ENCODE measurements at places on chromosomes 2 and 18.

DNA sequence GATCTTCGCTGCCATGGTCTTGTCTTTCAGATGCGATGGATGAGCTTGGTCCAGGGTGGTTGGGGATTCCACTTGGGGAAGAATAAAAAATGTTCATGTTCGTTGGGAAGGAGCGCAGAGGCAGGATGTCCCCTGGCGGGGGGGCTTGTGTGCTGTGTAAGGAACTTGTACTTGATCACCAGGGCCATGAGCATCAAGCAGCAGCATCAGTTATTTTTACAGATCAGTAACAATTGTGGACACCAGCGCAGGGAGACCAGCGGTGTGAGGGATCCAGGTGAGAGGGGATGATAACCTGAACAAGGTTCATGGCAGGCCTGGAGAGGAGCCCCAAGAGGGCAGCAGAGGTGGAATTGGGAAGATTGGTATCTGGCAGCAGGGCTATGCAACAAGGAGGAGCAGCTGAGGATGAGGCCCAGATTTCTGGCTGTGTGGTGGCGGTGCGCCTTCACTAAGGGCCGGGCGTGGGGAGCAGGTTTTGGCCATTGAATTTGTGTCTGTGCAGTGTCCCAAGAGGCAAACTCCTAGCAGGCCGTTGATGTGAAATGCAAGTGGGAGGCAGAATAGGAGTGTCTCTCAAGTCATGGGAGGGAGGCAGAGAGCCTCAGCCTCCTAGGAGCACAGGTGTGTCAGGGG lies 3.9 kb downstream of the CNNM3 start:
- no peak for DNase-seq

DNA sequence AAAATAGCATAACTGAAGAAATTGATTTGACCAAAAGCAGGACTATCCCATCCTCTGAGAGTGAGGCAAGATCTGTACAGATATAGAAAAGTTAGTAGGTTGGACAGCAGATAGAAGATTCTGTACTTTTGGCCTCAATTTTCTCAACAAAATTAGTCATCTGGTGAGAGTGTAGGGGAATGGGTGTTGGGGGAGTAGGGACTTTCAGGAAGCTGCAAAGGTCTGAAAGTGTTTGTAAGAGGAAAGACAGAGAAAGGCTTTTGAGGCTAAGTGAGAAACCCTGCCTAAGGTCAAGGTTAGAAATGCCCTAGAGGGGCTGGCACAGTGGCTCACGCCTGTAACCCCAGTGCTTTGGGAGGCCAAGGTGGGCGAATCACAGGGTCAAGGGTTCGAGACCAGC lies 40.3 kb downstream of the DAPL1 start:
- DNase-seq, result no peak

DNA sequence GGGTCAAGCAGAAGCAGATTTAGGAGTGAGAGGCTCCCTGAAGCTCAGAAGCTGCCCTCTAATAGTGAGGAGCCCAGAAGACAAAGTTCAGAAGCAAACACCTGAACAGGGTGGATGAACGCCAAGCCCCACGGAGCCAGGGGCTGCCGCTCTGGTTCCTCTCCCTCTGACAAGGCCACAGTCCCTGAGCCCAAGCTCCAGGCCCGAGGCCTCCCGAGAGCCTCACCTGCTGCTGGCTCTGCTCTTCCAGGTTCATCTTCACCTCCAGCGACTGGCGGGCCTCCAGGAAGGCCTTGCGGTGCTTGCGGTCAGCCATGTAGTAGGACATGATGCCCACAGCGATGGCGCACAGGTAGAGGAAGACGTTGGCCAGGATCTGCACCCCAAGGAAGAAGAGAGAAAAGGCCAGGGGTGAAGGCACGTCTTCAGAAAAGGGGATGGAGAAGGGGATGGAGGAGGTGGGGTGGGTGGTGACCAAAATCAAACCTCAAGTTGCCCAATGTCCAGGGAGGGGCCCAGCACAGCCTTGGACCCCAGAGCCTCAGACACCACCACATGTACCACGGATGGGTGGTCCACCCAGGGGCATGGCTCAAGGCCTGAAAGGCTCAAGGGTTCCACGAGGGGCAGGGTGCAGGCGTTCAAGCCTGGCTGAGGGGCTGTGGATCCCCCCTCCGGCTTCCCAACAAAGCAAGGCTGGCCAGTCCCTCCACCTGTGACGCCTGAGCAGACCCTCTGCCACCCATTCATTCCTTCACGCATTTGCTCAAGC lies 47.5 kb downstream of the ADCY3 start:
- DNase-seq, result no peak

GRCh38 chr2:124478761-124479160 lies 453.7 kb downstream of the CNTNAP5 start:
- no peak for DNase-seq

DNA sequence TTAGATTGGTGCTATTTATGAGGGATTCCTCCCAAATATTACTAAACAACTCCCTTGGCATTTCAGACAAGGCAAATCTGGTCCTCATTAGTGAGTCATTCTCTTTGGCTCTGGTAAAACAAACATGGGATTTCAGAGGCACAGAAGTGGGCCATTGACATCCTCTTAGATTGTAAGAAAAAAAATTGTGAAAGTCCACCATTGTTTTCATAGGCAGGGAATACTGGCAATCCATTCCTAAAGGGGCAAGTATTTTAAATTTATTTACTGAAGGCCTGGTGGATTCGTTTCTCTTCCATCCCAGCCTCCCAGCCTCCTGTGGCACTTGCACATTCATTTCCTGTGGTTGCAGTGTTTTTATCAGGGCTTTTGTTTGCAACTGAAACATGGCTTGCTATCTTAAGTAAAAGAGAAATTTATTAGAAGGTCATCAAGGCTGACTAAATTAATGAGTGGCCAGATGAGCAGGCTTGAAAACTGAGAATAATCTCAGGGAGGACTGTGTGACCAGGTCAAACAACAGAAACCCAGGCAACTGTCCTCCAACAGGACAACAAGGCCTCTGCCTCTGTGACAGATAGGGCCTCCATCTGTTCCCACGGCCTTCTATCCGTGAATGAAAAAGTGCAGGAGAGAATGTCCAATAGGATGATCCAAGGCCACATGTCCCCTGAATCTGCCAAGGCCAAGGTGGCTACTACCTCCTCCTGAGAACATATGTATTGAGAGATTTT lies 23.1 kb upstream of the TNFAIP6 start:
- DNase-seq, result no peak

GRCh38 chr2:236551471-236552211 lies 18.0 kb upstream of the ACKR3 start:
- no peak for DNase-seq

- DNase-seq, result no peak
These were observed 190.7 kb downstream of the INSIG2 start for GRCh38 chr2:118279005-118279404.

DNA sequence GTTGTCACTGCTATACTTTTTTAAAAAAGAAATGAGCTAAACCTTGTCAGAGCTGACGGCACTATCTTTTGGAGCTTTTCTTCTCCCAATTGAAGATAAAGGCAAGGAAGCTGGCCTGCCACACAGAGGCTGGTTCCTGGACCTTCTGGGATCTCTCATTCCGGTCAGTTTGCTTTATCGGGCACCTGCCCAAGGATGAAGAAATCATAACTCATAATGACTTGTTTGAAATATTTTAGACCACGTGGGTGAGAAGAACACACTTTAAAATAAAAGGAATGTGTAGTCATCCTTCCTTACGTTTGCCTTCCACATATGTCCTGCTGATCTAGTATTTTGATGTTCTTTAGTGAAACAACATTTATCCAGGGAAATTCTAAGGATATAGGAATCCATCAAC lies 535.7 kb downstream of the DCC start:
- no peak for DNase-seq

DNA sequence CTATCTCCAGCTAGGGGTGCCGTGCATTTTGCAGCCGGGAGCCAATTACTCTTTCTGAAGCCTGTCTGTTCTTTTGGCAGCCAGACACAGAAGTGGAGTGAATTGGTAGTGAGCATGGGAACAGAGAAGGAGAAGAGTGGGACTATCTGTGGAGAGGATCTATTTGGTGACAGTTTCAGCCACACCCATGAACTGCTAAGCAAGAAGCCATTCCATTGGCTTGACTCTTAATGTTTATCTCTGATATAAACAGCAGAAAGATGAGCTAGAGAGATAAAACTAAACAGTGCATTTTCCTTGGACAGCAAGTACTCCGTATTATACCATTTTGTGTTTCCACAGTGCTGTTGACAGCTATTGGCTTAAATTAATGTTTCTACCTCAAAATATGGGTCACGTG lies 259.6 kb upstream of the THUMPD2 start:
- DNase-seq, result no peak

GRCh38 chr2:20629181-20629580 lies 21.7 kb downstream of the HS1BP3 start:
- no peak for DNase-seq

DNA sequence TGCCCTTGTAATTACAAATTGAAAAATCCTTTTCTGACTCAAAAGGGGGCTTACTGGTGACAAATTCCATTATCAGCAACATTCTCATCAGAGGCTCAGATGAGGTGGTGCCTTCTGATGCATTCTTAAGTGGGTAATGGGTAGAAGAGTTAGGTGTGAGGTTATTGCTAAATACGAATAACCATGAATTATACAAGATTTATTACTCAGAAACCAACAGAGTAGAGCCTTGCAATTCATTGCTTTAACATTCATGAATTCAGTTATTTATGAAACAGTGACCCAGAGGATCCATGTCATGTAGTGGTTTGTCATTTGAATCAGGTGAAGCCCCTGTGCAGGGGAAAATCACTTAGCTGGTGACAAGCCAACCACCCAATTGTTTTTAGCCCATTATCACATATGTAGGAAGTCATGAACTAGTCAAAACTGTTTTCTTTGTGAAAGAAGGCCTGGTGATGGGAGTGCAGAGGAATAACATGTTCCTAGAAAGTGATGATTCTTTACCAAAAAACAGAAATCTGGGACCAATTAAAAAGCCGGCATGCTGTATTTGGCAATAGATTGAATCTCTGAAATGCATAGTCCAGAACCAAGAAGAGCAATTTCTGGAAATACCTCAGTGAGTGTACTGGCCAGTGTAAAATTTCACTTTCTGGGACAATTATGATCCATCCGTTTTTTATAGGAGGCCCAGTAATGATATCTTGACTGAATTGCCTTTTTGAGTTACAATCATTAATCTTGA lies 70.2 kb downstream of the CRIM1 start:
- no peak for DNase-seq

DNA sequence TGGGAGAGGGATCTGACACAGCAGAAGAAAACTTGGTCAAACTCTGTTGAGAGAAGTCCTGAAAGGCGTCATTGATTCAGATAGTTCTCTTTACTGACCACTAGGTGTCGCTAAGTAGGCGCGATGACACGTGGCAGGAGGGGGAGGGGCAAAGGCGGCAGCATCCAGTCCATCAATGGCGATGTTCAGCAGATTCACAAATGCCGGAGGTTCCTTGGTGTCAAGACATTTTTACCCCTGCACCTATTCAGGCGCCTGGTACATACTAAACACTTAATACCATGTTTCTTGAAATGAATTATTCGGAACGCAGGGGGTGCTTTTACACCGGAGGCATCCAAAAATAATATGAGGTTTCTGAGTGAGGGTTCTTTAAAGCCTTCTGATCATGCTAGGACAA lies 3.0 kb upstream of the PLEK start:
- peak; percentile 81 for DNase-seq

DNA sequence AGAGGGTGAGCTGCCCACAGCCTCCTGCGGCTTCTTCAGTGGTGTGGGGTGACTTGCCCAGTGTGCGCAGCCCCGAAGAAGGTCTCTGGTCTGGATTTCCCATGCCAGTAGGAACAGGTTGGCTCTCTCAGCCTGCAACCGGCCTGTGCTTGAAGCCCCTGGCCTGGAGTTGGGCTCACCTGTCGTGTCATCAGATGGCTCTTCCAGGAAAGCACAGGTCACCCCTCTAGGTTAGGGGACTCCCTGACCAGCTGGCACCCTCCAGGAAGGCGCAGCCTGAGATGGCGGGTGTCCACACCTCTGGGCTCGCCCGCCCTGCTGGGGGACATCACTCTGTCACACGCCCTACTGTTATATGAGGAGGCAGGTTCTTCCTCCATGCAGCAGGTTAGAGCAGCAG lies 179.8 kb downstream of the SEPTIN10 start:
- no peak for DNase-seq

DNA sequence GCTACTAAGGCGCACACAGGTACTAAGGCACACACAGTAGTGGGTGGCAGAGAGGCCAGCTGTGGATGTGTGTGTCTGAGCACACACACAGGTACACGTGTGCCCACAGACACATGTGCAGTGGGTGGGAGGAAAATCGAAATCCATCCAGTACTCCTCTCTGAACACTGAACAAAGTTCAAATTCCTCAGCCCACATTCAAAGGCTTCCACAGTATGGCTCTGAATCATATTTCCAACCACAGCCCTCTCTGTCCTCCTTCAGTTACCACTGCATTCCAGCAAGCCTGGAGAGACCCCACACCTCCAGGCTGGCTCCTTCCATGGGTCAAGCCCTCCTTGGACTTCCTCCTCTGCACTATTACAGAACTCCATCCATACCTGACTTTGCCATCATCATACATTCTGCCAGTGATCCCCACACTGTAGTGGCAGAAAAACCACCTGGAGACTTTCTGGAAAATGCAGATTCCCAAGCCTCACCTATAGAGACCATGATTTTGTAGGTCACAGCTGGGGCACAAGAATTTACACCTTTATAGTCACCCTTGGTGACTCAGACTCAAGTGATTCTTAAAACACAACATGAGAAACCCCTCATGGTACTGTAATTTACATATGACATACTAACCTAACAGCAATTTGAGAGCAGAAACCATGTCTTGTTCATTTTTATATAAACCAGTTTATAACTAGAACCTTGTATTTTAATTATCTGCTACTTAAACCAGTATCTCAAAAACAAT lies 31.4 kb downstream of the EPG5 start:
- no peak for DNase-seq

GRCh38 chr2:118185210-118186109 lies 97.2 kb downstream of the INSIG2 start:
- peak; percentile 41 for DNase-seq

- DNase-seq, result no peak
These were observed 188.6 kb upstream of the CDH19 start for GRCh38 chr18:66792466-66792865.

DNA sequence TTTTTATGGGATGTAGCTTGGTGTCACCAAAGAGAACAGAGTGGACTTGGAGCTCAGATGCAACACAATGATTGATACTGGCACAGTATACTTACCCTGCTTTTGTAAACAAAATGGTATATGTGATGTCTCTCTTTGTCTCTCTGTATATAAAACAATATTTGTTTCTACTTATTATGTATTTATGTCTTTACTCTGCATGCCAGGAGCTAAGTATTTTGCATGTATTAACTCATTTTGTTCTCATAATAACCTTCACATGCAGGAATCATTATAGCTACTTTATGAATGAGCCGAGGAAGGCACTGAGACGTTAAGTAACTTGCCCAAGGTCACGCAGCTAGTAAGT lies 27.9 kb upstream of the CASP8 start:
- DNase-seq, result no peak

DNA sequence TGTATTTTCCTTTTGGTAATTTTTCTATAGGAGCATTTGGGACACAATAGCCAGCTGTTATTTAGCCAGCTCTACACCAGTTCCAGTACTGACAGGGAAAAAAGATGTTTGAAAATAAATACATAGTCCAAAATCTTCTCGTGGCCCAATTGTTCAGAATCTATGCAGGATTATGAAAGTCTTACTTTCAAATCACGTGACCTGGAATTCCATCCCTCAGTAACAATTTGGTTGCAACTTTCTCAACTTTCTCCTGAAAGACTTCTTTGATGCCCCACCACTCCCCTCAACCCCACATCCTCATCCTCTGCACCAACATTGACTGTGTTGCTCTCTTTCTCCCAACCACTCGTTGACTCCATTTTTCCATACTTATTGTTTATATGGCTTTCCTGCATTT lies 539.0 kb downstream of the LRP1B start:
- DNase-seq, result no peak
